ENCODE measurements at places on chromosomes 1 and 21.

DNA sequence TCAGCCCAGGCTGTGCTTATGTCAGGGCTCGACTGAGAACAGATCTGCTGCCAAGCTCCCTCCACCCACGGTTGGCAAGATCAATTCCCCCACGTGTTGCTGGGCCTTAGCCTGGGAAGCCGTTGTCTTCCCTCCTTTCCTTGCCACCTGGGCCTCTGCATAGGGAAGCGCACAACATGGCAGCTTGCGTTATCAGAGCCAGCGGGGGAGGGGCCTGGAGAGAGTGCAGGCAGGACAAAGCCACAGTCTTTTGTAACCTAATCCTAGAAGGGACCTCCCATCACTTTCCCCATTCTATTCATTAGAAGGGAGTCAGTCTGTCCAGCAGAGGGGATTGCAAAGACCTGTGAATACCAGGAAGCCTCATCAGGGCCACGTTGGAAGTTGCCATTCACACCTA is 17.0 kb upstream of the IGSF21 start:
- DNase-seq: no peak

DNA sequence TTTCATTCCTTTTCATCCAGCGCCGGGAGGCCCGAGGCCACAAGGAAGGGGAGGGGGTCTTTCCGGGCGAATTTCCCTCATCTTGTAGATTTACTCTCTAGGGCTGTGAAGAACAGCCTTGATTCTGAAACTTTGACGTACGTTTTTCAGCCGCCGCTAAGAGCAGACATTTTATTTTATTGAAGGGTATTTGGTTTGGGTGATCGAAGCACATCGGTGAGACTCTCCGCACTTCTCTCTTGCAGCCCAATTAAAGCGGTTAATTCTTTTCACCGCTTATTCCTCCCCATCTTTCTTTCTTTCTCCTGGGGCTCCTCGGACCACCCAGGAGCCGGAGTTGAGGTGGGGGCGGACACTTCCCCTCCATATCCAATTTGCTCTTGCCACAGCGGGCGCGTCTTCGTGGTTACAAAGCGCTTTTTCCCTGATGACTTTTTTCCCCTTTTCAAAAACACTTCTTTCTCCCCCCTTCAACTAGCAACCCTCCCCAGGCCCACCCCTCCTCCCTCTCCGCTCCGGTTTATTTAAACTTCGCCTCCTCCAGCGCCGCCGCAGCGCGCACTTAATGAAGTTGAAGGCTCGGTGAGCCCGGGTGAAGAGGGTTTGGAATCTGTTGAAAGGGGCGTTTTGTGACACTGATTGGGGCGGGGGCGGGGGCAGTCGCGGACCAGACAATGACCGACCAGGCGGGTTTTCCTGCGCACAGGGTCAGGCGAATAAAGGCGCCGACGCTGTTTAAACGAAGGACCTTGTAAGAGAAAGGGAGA is 5.9 kb downstream of the FOXD2 start:
- DNase-seq: no peak

- DNase-seq: no peak
These were observed 1267.9 kb downstream of the MRPL39 start for GRCh38 chr21:24339406-24339805.

- no peak for DNase-seq
These were observed 7.8 kb downstream of the CHRNB2 start for GRCh38 chr1:154575147-154575927.

DNA sequence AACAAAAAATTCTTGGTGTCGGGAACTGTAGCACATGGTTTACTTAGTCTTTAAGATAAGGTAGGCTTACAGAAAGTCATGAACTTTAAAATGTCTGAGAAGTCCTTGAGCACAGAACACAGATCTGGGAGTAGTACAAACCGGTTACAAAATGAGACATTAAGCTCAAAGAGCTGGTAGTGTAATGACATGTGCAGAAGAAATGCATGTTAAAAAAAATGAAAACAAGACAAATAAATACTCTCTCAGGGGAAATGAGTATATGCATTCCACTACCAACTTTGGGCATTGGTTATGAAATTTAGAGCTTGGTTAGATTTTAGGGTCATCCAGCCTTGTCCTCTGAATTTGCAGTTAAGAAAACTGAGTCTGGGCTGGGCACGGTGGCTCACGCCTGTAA is 91.5 kb upstream of the F3 start:
- DNase-seq: no peak

GRCh38 chr1:247165674-247166073 is 6.1 kb downstream of the ZNF124 start:
- DNase-seq: no peak

GRCh38 chr1:184685116-184685515 is 69.5 kb downstream of the EDEM3 start:
- DNase-seq: no peak

DNA sequence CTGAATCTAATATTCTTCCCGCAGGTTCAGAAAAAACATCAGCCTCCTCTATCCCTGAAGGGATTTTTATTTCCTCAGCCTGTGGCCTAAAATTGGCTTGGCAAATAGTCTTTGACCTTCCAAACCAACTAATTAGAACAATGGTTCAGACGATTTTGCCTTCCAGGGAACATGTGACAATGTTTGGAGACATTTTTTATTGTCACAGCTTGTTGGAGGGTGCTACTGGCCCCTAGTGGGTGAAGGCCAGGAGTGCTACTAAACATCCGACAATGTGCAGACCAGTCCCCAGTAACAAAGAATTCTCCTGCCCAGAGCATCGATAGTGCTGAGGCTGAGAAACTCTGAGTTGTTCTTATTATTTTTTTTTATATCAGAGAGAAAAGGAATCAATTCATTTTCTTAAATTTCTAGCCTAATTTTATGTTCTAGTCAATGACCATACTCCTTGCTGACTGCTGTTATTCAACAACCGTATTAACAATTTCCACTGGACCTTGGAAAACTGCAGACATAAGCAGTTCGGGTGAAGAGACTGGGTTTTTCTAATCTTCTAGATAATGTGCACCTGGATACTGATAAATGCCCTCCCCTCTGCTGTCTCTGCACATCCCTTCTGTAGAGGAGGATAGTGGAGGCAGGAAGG is 280.7 kb downstream of the LMX1A start:
- no peak for DNase-seq

GRCh38 chr1:61670445-61670844 is 54.5 kb downstream of the TM2D1 start:
- no peak for DNase-seq

DNA sequence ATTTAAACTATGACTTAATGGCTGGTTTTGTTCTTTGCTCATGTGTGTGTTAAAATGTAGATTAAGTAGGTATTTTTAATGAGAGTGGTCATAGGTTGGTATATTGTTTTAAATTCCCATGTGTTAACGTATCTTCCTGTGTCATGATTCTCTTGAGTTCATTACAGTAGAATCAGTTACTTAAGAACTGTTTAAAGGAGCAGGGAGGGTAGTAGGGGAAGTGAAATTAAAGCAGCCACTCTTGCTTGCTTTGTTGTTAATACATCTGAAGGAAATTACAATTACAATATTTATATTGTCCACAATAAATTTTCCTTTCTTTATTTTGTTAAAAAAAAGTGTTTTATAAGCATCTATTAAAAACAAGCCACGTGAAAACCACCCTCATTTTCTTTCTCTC is 119.2 kb upstream of the KIAA1614 start:
- DNase-seq: no peak

DNA sequence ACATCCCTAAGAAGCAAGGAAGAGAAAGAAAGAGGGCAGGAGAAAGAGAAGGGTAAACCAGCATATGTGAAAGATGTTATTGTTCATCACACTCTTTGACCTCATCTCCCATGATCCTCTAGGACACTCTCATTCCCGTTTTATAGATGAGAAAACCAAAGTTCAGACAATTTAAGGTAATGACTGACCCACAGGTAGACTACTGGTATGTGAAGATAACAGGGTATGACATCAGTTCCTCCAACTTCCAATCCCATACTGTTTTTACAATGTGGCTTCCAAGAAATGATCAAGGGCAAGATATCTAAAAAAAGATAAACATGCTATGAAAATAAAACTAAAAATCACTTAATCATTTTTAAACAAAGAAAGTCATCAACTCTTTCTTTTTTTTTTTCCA is 95.2 kb upstream of the TNFSF4 start:
- no peak for DNase-seq

DNA sequence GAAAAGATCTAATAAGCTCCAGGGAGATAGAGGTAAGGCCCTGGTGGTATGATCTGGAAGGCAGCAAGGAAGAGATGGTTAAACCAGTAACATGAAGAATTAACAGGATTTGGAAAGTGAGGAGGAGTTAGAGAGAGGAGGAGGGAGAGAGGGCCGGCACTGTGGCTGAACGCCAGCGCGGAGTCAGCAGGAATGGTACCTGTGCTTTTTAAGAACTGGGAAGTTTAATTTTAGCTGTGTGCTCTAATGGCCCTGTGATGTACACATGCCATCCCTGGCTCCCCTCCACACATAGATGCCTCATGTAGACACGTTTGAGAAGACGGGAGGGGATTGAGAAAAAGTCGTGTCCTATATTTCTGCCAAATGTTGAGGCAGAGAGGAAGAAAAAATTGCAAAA is 13.8 kb upstream of the AVPR1B start:
- no peak for DNase-seq

DNA sequence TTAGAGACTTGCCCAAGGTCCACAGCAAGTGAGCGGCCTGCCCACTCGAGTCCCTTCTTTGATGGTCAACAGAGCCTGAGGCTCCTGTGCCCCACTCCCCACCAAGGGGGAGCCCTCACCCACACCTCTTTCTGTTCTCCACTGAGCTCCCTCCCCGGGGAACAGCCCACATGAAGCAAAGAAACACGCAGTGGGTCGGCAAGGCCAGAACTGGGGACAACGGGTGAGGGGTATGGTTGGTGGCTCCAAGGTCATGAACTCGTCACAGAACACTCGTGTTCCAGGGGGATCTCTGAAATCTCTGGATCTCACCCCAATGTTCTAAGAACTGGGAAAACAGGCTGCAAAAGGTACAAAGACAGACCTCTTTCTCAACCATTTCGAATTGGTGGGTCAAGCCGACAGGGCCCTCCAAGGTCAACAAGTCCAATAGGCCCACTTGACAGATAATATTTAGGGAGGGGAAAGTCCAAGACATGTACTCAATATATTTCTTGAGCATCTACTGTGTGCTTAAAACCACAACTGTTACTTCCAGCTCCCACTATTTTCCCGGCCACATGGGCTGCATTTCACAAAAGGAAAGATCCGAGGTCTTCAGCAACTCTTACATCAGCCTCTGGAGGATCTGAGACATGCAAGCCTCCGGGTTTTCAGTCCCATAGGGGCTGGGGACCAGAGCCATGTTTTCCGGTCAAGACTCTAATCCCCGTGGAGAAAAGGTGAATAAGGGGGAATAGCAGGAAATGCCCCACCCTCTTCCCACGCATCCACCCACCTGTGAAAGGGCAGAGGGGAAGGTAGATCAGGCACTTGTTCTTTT is 1.1 kb upstream of the RAP1GAP start:
- no peak for DNase-seq

- no peak for DNase-seq
These were observed 3.8 kb downstream of the C1orf35 start for GRCh38 chr1:228099331-228099732.

GRCh38 chr21:16040601-16041000 is 310.8 kb downstream of the USP25 start:
- DNase-seq: no peak

- DNase-seq: no peak
These were observed 17.2 kb upstream of the NPHP4 start for GRCh38 chr1:6009120-6010040.

DNA sequence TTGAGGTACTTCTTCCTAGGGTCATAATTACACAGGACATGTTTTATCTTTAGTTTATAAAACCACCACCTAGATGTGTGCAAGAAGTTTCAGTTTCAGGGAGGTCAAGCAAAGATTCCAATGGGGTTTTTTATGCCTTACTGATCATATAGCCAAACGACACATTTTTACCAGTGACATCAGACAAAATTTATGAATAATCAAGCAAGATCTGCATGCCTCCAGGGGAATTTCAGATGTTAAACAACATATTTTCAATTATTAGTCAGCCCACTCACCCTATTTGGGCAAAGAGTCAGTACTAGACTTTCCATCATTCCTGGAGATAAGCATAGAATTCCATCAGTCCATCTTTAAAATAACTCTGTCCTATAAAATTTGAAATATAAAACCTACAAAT is 867.4 kb downstream of the KCNT2 start:
- DNase-seq: no peak

GRCh38 chr1:162972773-162973172 is 96.4 kb upstream of the RGS4 start:
- DNase-seq: no peak

DNA sequence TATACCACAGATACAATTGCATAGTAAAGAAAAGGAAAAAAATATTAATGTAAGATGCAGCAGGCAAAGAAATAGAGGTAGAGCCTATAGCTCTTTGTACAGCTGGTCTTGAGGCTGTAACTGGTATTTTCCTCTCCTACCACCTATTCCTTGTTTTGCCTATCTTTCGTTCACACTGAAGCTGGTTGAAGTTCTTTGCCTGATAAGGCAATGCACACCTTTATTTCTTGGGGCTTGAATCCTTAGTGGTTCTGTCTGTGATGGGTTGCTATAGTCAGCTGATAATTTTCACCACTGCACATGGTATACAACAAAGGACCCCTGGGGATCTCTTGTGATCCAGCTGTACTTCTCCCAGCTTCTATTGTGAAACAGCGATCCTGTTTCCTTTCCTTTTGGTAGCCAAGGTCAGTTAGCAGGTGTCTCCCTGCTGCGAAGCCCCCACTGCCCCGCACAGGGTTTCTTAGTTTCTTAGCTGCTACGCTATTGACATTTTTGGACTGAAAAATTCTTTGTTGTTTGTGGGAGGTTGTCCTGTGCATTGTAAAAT is 9.9 kb upstream of the TSNAX start:
- DNase-seq: no peak

DNA sequence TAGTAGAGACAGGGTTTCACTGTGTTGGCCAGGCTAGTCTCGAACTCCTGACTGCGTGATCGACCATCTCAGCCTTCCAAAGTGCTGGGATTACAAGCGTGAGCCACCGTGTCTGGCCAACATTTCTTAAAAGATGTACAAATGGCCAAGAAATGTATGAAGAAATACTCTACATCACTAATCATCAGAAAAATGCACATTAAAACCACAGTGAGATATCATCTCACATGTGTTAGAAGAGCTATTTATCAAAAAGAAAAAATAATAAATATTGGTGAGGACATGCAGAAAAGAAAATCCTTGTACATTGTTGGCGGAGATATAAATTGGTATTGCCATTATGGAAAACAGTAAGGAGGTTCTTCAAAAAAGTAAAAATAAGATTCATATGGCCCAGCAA is 33.6 kb upstream of the TNFSF18 start:
- DNase-seq: no peak

GRCh38 chr1:106620521-106620954 is 435.9 kb upstream of the PRMT6 start:
- DNase-seq: no peak

DNA sequence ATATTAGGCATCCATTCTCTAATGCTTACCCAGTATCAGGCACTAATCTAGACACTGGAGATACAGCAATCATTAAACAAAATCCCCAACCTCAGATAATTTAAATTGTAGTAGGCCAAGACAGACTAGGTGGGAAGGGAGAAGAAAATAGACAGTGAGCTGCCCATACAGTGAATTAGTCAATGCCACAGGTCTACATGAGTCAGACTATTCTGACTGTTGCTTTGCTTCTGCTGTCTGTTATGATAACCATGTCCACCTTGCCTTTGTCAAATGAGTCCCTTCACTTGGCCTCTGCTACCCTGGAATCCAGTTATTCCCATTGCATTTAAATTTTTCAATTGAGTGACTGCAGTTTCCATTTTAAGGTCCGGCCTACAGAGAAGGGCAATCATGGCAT is 59.5 kb downstream of the PIK3R3 start:
- no peak for DNase-seq

Data from stimulated activated CD4-positive, alpha-beta T cell treated with anti-CD3 and anti-CD28 coated beads, Interleukin-15, amount 100 ng/mL, for 1 hour (primary cell).